ENCODE measurements at places on chromosomes 3 and 15.

DNA sequence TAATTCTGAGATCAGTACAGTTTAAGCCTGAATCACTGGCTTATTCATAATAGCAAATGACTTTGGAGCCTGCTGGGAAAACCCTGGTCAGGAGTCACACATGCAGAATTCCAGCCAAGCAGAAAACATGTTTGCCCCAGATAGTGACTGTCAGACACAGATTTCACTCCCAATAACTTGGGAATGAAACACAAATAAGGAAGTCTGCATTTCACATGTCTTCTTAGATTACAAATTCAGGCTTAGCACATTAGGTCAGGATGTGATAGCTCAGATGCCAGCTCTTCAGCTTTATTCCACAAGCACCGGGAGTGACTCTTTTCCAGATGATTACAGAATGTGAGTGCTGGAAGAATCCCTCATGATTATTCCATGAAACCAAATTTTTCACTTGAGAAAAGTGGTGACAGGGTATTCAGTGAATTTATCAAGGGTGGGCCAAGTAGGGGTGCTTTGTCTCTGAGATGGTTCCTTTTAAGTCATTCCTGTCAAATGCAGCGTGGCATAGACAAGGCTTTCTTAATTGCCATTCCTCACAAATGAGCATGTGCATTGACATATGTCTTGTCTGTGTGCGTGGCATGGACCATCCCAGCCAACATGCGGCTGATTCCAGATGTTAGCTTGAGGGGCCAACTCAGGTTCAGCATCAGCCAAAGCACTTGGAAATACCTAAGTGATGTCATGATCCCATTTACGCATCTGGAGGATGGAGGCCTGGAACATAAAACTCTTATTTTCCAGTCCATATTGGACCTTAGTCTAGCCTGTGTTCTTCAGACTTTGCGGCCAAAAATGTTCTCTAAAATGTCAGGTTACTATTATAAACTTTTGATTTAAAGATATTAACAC lies 191.0 kb downstream of the EPHB1 start:
- DNase-seq: no peak

DNA sequence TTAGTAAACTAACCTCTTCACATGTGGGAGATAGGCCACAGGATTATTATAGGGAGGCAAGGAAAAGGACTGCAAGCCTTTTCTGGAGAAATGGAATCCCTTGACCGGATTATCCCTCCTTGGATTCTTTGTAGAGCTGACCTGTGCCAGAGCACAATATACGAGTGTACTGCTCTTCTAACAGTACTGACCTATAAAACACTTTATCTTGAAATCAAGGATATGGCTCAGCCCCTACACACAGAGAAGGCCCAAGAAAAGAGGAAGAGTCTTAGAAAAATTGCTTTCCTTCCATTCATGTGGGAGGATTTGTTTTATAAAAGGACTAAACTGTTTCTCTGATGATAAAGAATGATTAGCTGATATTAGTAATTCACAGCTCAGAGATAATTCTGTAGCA lies 42.2 kb downstream of the DMXL2 start:
- DNase-seq: no peak

GRCh38 chr3:34844323-34844620 lies 795.1 kb upstream of the ARPP21 start:
- DNase-seq: no peak

- DNase-seq: no peak
These were observed 74.6 kb downstream of the KLF13 start for GRCh38 chr15:31401282-31401681.

DNA sequence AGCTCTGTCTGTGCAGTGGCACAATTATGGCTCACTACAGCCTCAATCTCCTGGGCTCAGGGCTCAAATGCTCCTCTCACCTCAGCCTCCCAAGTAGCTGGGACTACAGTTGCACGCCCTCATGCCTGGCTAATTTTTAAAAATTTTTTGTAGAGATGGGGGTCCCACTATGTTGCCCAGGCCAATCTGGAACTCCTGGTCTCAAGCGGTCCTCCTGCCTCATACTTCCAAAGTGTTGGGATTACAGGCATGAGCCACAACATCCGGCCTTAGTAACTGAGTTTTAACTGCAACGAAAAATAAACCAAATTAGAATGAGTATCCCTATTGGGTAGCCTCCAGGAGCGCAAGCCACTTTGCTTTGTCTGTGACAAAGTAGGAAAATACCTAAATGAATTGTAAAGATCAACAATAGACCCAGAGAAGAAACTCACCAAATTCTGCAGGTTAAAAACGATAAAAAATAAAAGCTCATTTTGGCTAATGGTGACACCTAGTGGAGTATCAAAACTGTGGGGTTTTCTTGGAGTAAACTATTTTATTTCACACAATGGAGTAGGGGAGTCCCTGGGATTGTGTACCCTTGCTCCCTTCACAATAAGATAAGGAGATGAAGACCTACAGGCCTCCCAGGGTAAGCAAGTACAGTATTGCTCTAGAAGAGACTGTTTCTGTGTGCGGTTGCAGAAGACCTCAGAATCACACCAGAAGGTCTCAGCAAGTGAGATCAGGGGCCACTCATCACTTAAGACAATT lies 21.0 kb upstream of the CA12 start:
- peak; percentile 56 for DNase-seq

DNA sequence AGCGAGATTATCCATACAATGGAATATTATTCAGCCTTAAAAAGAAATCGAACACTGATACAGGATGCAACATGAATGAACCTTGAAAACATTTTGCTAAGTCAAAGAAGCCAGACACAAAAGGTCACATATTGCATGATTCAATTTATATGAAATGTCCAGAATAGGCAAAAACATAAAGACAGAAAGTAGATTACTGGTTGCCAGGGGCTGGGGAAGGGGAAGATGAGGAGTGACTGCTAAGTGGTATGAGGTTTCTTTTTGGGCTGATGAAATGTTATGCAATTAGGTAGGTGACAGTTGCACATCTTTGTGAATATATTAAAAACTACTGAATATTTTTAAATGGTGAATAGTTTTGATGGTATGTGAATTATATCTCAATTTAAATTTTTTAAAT lies 38.3 kb downstream of the LRRFIP2 start:
- DNase-seq: no peak

GRCh38 chr15:52284164-52284563 lies 11.4 kb downstream of the MYO5C start:
- DNase-seq: no peak

- no peak for DNase-seq
These were observed 1336.3 kb upstream of the CADM2 start for GRCh38 chr3:83622526-83622925.

DNA sequence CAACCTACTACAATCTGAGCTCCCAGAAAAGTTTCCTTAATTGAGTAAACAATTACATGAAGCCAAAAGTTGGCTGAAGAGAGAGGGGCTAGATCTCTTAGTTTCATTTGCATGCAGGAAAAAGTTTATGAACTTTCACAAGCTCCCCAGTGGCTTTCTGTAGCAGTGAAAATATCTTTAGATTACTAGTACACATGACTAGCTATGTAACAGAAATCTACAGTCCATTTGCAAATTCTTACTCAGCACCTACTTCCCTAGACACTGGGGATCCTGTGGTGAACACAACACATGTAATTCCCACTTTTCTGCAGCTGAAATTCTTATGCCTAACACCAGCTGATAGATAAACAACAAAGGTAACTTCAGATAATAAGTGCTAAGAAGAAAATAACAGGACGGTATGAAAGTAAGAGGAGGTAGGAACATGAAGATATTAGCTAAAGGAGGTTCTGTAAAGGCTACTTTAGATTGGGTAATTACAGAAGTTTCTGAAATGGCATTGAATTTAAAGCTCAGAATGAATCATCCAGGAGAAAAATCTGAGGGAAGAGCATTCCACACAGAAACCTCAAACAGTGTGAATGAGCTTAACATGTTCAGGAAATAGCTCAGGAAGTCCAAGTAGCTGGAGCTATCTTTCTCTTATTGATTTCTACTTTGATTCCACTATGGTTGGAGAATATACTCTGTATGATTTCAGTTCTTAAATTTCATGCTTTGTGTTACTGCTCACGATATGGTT lies 204.8 kb downstream of the MAGI1 start:
- DNase-seq: no peak

- no peak for DNase-seq
These were observed 22.9 kb downstream of the MBNL1 start for GRCh38 chr3:152291649-152292066.

GRCh38 chr3:172704001-172704400 lies 6.9 kb downstream of the NCEH1 start:
- DNase-seq: no peak

- DNase-seq: no peak
These were observed 210.7 kb upstream of the KCNH8 start for GRCh38 chr3:18937574-18937973.

DNA sequence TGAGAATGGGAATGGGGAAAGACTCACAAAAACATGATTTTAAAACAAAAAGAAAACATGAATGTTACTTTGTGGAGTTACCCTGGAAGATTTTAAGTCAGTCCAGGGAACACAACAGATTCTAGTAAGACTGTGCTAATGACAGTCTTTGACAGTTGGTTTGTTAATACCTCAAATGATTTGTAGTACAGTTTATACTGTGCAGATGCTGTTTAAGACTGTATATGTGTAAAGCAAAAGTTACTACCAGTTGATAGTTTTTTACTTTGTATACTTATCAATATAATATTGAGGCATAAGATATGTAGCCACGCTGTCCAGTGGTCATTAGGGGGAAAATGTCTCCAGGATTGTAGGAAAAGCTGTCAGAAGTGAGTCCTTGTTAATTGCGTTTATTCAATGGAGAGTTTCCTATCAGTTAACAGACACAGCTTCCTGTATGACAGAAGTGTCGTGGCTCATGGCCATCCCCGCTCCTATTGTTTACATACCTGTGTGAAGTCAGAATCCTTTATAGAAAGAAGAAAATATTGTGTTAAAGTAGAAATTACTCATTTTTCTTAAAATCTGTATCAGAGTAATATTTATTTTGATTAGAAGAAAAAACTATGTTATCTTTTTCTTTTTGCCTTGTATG lies 36.0 kb downstream of the NKIRAS1 start:
- DNase-seq: no peak

DNA sequence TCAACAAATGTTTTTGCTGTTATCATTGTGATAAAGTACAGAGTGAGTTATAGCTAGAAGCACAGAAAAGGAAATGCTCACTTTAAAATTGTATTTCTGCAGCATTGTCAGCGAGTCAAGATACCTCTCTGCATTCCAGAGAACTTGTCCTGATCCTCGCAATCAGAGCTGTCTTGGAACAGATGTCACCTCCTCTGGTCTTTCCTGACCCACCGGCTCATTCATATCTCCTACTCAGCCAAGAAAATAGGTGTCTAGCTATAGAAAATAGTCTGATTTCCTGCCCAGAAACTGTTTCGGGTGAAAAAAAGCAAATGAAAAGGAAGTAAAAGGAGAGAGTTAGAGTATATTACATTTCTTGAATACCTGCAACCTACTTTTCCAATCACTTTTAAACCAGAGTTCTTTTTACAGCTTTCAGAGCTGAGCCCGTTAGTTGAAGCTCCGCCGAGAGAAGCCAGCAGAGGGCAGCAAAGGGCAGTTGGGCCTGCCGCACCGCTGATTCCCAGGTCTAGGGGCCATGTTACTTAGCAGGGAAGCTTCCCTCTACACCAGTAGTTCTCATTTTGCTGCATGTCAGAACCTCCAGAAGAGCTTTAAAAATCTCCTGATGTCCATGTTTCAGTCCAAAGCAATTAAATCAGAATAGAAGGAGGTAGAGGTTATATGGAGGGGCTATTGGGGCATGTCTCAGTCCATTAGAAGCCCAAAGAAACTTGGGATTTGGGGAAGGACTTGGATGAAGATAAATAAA lies 185.7 kb upstream of the THRB start:
- peak; percentile 18 for DNase-seq

- DNase-seq: no peak
These were observed 54.6 kb downstream of the SPRED1 start for GRCh38 chr15:38307251-38307650.

- no peak for DNase-seq
These were observed 9.4 kb downstream of the SEMA3G start for GRCh38 chr3:52435246-52436101.

DNA sequence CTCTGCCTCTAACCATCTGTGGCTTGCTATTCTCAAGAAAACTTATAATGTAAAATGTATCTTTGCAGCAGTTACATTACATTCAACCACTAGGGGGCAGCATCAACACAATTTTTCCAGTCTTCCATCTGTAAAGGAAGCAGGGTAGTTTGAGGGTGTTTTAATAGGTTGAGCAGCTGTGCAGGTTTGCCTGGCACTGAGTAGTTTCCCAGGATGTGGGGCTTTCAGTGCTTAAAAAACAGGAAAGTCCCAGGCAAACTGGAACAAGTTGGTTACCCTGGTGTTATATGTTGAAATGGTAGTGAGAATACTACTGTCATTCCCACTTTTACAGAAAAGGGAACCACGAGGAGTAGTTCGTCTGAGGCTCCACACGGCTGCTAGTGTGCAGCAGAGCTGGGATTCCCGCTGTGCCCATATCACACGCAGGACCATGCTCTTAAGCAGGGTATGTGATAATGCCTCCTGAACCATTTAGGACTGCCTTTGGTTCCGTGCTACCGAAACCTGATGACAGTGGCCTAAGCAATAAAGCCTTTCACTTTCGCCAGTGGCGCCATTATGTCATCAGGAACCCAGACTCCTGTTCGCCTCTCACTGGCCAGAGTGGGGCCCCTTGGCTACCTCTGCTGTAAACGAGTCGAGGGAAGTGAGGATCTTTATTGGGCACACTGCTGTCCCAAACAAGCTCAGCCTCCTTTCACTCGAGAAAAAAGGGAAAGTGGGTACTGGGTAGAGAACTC lies 64.7 kb upstream of the ZBTB38 start:
- peak; percentile 89 for DNase-seq

- DNase-seq: no peak
These were observed 901 bp downstream of the ALS2CL start for GRCh38 chr3:46692566-46692990.

- no peak for DNase-seq
These were observed 119.2 kb downstream of the LRIG1 start for GRCh38 chr3:66381626-66382025.

- DNase-seq: no peak
These were observed 23.4 kb upstream of the GREM1 start for GRCh38 chr15:32694222-32694983.

DNA sequence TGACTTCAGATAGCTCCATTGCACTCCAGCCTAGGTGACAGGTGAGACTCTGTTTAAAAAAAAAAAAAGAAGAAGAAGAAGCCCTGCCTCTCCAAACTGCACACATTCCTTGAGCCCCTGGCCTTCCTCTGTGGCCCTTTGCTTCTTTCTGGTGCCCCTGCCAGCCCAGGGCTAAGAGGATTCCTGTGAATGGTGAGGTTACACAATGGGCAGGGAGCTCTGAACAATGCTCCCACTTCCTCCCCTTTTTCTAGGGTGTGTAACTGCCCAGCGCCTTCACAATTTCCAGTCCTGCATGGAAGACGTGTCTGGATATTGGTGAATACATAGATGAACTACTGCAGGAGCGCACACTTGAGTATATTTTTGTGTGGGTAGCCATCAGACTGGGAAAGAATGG lies 3.6 kb upstream of the AMOTL2 start:
- no peak for DNase-seq

DNA sequence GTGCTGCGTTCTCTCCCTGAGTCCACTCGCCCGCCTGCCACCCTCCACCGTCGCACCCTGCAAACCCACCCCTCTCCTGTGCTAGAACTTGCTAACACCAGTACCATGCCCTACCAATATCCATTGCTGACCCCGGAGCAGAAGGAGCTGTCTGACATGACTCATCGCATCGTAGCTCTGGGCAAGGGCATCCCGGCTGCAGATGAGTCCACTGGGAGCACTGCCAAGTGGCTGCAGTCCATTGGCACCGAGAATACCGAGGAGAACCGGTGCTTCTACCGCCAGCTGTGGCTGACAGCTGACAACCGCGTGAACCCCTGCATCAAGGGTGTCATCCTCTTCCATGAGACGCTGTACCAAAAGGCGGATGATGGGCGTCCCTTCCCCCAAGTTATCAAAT lies 4.9 kb upstream of the ALAS1 start:
- DNase-seq: no peak
